Left hindlimb (tissue), 1 donor: ENCODE measurements at places on chromosomes 1 and 21.
A peak's percentile ranks its signal among the peaks of the same experiment; 100 is the strongest.

- DNase-seq = no peak
These were observed 302.3 kb downstream of the PTPRU start for GRCh38 chr1:29538586-29538985.

DNA sequence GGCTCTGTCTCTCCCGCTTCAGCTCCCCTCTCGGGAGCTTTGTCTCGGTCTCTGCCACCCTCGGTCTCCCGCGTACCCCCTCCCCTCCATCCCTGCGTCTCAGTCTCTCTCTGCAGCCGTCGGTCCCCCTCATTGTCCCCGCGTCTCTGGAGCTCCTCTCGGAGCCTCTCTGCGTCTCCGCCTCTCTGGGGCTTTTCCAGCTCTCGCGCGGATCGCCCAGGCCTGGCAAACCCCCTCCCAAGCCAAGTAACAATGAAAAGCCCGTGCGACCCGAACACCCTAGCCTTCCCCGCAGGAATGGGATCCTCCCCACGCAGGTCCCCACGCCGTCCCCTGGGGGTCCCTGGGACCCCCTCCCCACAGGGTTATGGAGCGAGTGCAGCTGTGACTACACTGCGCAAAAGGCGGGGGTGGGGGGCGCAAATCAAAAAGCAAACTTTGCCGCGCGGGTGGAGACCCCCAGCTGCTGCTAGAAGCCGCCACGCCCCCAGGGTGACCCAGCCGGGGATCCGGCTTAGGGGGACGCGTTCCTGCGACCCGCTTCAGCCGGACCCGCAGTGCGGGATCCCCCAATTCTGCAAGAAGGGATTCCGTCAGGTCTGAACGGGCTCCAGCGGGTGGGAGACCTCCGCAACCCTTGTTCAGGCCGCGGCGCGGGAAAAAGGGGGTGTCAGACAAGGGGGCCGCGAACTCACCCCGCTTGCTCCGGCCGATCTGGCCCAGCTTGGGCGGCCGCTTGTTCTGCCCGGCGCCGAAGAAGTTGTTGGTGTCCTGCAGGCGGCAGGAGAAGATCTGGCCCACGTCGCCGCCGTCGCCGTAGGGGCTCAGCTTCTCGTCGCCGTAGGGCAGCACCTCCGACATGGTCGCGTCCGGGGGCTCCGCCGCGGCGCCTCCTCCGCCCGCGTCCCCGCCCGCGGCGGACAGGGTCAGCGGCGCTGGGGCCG lies 1.2 kb downstream of the CAMK2N1 start:
- no peak for DNase-seq

GRCh38 chr1:62436039-62436465 lies 797 bp upstream of the USP1 start:
- DNase-seq = no peak

GRCh38 chr1:23592209-23592892 lies 33.0 kb upstream of the ID3 start:
- no peak for DNase-seq

GRCh38 chr1:47532921-47533792 lies 95.3 kb downstream of the FOXD2 start:
- peak; percentile 84 for DNase-seq

DNA sequence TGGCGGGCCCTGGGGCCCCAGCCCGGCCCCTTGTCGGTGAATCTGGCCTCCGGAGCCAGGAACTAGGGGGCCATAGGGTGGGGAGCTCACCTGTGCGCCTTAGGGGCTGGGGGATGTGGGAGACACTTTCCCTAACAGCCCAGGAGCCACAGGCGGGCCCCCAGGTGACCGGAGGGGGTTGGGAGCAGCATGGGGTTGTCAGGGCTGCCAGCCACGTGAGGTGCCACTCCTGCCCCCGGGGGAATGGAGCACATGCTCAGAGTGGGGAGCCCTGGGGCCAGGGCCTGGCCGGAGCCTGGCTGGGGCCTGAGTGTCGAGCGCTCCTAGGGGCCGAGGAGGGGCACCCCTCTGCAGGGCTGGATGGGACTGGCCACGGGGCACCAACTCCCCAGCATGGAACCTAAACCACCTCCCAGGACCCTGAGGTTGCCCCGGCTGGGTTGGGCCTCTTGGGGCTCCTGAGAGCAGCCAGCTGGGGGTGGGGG lies 19.9 kb downstream of the PRXL2B start:
- DNase-seq = no peak
